ENCODE measurements at places on chromosomes 3 and 15.

GRCh38 chr3:47565734-47566550 lies 12.7 kb downstream of the CSPG5 start:
- no peak for DNase-seq

DNA sequence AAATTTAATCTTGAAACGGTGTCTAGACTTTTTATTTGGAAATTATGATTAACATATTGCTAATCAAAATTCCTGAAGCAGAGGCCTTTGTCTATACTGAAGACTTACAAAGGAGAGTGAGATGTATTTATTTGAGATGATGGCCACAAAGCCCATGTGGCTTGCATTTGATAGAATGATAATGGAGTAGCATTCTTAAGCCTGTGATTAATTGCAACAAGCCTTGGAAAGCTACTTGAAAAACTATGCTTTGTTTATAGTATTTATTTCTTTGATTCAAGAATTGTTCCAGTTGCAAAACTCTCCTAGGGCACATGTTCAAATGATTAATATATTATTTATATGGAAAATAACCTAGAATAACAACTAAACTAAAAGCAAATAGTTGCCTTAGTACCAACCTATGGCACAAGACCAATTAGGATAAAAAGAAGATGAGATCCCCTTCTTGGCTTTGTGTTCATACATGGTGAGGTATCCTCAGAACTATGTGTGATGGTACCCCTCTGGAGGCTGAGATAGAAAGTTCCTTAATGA lies 244.1 kb upstream of the TBL1XR1 start:
- no peak for DNase-seq

GRCh38 chr15:29103824-29104565 lies 165.6 kb downstream of the NSMCE3 start:
- peak; percentile 91 for DNase-seq

DNA sequence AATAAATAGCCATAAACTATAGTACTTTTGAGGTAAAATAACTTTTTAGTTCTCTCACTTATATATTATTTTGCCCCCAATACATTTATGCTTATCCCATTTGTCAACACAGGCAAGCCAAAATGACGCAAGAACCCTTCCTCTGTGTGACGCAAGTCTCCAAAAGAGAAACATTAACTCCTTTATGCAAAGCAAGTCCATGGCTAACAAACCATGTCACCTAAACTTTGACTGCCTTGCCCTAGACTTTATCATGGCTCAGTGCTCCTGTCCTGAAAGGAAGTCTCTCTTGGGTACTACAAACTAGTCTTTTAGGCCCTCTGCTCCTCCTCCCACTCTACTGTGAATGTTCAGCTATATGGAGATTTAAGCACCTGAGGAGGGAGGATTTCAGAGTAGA lies 230.5 kb downstream of the UNC13C start:
- DNase-seq, result no peak

DNA sequence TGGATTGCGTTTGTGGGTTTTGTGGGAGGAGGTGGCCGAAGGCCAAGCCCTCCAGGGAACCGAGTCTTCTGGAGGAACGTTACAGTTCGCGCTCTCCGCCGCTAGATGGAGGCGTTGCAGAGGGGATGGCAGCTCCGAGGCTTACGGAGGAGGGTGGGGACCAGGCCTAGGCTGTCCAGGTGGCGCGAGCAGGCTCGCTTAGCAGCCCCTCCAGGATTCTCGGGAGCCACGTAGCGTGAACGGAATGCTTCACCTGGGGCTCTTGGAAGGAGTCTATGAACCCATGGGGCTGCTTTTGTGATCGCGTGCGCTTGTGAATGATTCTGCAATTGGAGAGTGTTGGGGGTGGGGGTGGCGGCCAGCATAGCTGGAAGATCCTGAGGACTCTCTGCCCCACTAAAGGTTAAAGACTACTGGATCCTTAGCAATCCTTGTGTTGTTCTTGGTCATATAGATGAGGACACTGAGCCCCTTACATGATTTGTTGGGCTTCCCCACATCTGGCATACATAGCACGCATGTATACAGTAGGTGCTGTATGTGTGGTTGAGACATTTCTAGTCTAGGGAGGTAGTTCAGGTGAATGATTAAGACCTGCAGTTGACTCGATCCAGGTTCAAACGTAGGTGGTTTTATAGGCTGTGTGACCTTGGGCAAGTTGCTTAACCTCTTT lies 25.7 kb downstream of the FAM3D start:
- DNase-seq, result peak; percentile 86

DNA sequence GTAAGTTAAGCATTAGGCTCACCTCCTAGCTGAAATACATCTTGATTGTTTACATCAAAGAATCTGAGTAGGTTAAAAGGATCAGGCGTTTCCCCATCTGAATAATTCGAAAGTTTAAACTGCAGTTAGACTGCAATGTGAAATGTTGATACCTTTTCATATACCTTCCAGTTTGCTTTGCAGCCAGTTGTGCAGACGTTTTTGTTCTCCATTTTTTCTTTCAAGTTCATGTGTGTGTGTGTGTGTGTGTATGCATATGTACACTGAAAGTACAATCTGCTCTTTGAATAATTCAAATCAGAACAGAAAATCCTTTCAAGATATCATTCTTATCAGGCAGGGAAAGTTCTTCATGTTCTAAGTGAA lies 2.9 kb downstream of the ITPR1 start:
- no peak for DNase-seq

GRCh38 chr3:14138109-14138877 lies 13.4 kb downstream of the TMEM43 start:
- DNase-seq, result no peak

- no peak for DNase-seq
Observed at GRCh38 chr3:138406606-138407005, 27.8 kb upstream of the ESYT3 start.

- peak; percentile 82 for DNase-seq
Observed at GRCh38 chr15:67863442-67863987, 23.7 kb upstream of the RNU6-1 start.

- no peak for DNase-seq
Observed at GRCh38 chr15:73004462-73004861, 47.8 kb upstream of the NEO1 start.
